Cardiac muscle cell (in vitro differentiated cells and primary cell): ENCODE measurements at places on chromosomes 7 and 10.

GRCh38 chr10:97684866-97685394 is 2.1 kb downstream of the AVPI1 start:
- no peaks in the 10 kb centered on the region for H3K27me3 ChIP-seq
- no peak overlapping the region for H3K27ac ChIP-seq
- DNase-seq = peak; percentile 25
- H3K36me3 ChIP-seq = no peaks in the 10 kb centered on the region

GRCh38 chr10:34814913-34815184 is 247 bp downstream of the PARD3 start:
- H3K4me3 ChIP-seq = peak overlapping the region; percentile 93
- DNase-seq = no peak
- no peaks in the 10 kb centered on the region for H3K36me3 ChIP-seq
- H3K4me1 ChIP-seq = peaks cover 21% of the 10 kb centered on the region
- no peaks in the 10 kb centered on the region for H3K27me3 ChIP-seq

DNA sequence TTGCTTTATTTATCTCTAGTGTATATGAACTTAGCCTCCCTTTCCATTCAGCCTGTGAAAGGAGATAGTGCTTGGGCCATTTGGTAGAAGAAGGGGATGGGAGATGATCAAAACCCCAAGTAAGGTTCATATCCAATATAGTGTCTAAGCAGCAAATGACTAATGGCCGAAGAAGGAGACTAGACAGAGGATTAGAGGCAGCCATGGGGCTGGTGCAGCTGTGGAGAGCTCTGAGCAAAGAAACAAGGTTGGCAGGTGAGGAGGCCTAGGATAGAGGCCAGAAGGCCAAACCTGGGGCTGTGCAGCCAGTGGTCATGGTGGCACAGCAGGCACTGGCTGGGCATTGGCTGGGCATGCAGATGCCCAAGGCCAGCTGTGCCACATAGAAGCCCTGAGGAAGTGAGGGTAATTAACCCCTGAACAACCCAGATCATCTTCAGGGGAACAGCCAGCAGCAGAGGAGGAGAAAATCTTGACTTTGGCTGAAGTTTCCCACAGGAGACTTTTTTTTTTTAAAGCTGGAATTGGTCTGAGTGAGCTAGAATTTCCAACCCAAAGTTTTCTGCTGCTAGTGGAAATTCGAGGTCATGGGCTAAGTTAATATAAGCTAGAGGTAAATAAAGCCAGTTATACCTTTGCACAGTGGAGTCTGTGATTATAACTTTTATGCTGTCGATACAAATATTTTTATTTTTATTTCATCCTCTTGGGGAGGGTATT is 10.3 kb upstream of the CPA1 start:
- no peak overlapping the region for H3K4me3 ChIP-seq
- H3K27ac ChIP-seq = peak overlapping the region; percentile 72
- DNase-seq = no peak
- no peaks in the 10 kb centered on the region for H3K27me3 ChIP-seq
- no peaks in the 10 kb centered on the region for H3K36me3 ChIP-seq
- peaks cover 36% of the 10 kb centered on the region for H3K4me1 ChIP-seq

DNA sequence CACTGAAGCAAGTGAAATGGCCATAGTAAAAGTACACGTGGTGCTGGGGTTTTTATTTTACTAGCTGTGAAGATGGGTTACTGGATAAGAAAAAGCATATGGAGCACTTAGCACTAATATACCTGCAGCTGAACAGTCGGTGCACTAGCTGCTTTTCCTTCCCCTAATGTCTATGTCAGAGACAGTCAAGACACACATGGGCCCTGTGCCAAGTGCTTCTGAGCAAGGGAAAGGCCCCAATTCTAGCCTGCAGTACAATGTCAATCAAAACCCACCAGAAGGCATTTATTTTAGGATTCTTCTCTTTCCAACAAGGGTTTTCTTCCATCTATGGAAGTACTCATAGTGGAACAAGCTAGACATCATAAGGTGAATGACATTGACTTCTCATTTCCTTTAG is 716.7 kb downstream of the CCSER2 start:
- no peaks in the 10 kb centered on the region for H3K27me3 ChIP-seq
- peak; percentile 12 for DNase-seq
- H3K27ac ChIP-seq = no peak overlapping the region
- no peak overlapping the region for H3K4me3 ChIP-seq
- no peaks in the 10 kb centered on the region for H3K36me3 ChIP-seq

GRCh38 chr7:25288556-25289307 is 60.4 kb upstream of the NPVF start:
- peak; percentile 14 for DNase-seq
- H3K27me3 ChIP-seq = no peaks in the 10 kb centered on the region
- no peak overlapping the region for H3K27ac ChIP-seq
- H3K4me1 ChIP-seq = no peaks in the 10 kb centered on the region

- H3K27ac ChIP-seq = no peak overlapping the region
- H3K4me1 ChIP-seq = peaks cover 12% of the 10 kb centered on the region
- H3K27me3 ChIP-seq = no peaks in the 10 kb centered on the region
- H3K4me3 ChIP-seq = no peak overlapping the region
- DNase-seq = peak; percentile 32
These were observed 152.1 kb upstream of the KMT2E start for GRCh38 chr7:104861729-104862390.

DNA sequence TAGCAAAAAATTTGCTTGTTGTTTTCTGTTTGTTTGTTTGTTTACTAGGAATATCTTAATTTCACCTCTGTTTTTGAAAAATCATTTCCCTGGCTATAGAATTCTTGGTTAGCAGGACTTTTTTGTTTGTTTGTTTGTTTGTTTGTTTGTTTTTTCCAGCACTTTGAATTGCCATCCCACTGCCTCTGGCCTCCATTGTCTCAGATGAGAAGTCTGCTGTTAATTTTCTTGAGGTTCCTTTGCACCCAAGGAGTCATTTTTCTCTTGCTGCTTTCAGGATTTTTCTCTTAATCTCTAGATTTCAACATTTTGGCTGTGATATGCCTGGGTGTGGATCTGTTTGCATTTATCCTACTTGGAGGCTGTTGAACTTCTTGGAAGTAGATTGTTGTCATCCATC is 105.7 kb downstream of the FOXL3 start:
- H3K4me1 ChIP-seq = no peaks in the 10 kb centered on the region
- no peaks in the 10 kb centered on the region for H3K36me3 ChIP-seq
- H3K4me3 ChIP-seq = no peak overlapping the region
- no peaks in the 10 kb centered on the region for H3K27me3 ChIP-seq
- DNase-seq = no peak

- no peak for DNase-seq
- H3K27ac ChIP-seq = no peak overlapping the region
- H3K4me1 ChIP-seq = no peaks in the 10 kb centered on the region
These were observed 2.2 kb upstream of the ATP6V0E2 start for GRCh38 chr7:149871576-149871975.

DNA sequence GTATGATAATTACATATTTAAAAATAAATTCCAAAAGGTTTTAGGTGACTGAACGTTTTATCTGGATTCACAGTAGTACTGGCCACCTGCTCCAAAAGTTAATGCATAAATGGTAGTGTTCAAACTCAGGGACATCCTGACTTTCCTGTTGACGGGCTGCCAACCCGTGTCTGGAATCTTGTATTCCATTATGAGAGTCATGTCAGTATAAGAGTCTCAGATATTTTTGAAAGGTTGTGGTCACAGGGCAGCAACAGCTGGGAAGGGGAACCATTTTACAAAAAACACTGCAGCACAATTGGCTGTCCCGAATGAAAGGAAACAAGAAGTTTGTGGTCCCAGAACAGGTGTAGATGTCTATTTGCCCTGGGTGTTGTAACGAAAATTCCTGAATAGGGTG is 2.8 kb downstream of the TDRD1 start:
- no peaks in the 10 kb centered on the region for H3K4me1 ChIP-seq
- no peak for DNase-seq
- no peak overlapping the region for H3K4me3 ChIP-seq

- DNase-seq = no peak
- H3K36me3 ChIP-seq = no peaks in the 10 kb centered on the region
- no peak overlapping the region for H3K27ac ChIP-seq
- peaks cover 5% of the 10 kb centered on the region for H3K4me1 ChIP-seq
These were observed 338.9 kb downstream of the GALNT17 start for GRCh38 chr7:71470830-71471229.

DNA sequence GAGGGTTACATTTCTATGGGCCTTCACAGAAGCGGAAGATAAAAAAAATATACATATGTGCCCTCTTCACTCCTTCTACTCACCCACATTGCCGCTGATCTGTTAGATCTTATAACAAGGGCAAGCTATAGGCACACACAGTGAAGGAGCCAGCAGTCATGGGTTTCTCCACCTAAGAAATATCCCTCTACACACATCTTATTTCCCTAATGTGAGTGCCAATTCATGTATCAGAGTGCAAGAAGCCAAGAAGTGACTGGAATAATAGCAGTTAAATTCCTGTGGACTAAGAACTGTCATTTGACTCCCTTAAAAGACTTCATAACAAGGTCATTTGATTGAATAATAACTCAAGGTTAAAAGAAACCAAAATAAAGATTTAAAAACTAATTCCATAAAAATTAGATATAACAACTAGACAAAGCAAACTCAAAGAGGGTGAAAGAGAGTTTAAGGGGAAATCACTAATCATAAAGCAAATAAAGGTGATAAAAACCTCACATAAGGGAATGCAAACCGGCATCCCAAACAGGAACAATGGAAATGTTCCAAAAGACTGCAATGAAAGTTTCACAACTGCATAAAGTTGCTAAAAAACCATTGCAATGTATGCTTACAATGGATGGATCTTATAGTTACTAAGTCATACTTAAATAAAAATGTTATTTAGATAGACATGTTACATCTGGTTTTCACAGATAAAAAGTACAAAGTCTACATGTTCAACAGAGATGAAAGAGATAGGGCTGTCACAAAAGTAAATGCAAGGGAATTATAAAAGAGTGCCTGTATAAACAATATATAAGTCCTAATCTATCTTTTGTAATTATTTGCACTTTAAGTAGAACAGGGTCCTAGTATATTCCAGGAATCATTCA is 42.8 kb downstream of the ARHGAP21 start:
- no peaks in the 10 kb centered on the region for H3K27me3 ChIP-seq
- H3K4me3 ChIP-seq = no peak overlapping the region
- peaks cover 5% of the 10 kb centered on the region for H3K4me1 ChIP-seq
- peak; percentile 59 for DNase-seq
- H3K27ac ChIP-seq = no peak overlapping the region

DNA sequence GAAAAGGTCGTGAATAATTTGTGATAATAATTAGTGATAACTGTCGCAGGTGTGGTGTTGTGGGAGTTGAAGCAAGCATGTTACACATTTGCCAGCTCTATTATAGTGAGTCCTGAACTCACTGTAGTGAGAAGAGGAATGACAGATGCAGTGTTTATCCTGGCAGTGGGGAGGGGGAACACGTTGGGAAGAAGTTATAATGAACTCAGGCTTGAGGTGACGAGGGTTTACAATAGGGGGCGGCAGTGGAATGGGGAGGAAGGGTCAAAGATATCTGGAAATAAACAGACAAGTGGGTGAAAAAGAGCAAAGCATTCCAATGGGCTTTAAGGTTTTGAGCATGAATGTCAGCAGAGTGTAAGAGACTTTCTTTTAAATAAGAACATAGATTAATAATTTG is 49.6 kb downstream of the ITPRID1 start:
- no peaks in the 10 kb centered on the region for H3K4me1 ChIP-seq
- H3K27ac ChIP-seq = no peak overlapping the region
- H3K4me3 ChIP-seq = no peak overlapping the region
- H3K27me3 ChIP-seq = no peaks in the 10 kb centered on the region

- no peaks in the 10 kb centered on the region for H3K27me3 ChIP-seq
- no peak overlapping the region for H3K4me3 ChIP-seq
- H3K4me1 ChIP-seq = peaks cover 17% of the 10 kb centered on the region
- no peak for DNase-seq
- no peak overlapping the region for H3K27ac ChIP-seq
These were observed 331.3 kb downstream of the PLXNA4 start for GRCh38 chr7:132244903-132245480.

- H3K27me3 ChIP-seq = no peaks in the 10 kb centered on the region
- H3K4me1 ChIP-seq = no peaks in the 10 kb centered on the region
- H3K4me3 ChIP-seq = no peak overlapping the region
- no peak overlapping the region for H3K27ac ChIP-seq
These were observed 160.7 kb downstream of the NXPH1 start for GRCh38 chr7:8594115-8594514.

DNA sequence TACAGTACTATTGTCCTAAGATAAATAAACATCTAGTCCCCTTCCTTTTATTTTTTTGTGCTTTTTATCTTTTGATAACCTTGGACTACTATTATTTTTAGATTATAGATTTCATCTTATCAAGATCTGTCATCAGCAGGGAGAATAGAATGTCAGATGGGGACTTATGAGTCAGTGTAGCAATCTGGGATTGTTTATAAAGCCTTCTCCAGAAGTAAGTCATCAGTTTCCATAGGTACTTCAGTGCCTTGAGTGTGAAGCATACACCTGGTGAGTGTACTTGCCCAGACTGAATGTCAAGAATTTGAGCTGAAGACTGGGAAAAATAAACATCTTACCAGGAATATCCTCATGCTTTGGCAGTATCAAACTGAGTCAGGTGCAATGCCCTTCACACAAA is 2.1 kb downstream of the CASD1 start:
- H3K27ac ChIP-seq = peak overlapping the region; percentile 98
- DNase-seq = no peak
- no peaks in the 10 kb centered on the region for H3K27me3 ChIP-seq
- H3K36me3 ChIP-seq = no peaks in the 10 kb centered on the region

GRCh38 chr7:151290355-151290760 is 41.9 kb upstream of the SMARCD3 start:
- no peaks in the 10 kb centered on the region for H3K4me1 ChIP-seq
- H3K4me3 ChIP-seq = no peak overlapping the region
- H3K27ac ChIP-seq = no peak overlapping the region

DNA sequence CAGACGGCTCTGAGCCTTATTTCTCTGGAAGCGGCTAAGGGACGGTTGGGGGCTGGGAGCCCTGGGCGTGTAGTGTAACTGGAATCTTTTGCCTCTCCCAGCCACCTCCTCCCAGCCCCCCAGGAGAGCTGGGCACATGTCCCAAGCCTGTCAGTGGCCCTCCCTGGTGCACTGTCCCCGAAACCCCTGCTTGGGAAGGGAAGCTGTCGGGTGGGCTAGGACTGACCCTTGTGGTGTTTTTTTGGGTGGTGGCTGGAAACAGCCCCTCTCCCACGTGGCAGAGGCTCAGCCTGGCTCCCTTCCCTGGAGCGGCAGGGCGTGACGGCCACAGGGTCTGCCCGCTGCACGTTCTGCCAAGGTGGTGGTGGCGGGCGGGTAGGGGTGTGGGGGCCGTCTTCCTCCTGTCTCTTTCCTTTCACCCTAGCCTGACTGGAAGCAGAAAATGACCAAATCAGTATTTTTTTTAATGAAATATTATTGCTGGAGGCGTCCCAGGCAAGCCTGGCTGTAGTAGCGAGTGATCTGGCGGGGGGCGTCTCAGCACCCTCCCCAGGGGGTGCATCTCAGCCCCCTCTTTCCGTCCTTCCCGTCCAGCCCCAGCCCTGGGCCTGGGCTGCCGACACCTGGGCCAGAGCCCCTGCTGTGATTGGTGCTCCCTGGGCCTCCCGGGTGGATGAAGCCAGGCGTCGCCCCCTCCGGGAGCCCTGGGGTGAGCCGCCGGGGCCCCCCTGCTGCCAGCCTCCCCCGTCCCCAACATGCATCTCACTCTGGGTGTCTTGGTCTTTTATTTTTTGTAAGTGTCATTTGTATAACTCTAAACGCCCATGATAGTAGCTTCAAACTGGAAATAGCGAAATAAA is 175.5 kb downstream of the RNF216 start:
- no peaks in the 10 kb centered on the region for H3K27me3 ChIP-seq
- peak overlapping the region; percentile 51 for H3K27ac ChIP-seq
- no peak overlapping the region for H3K4me3 ChIP-seq
- peaks cover 18% of the 10 kb centered on the region for H3K36me3 ChIP-seq
- H3K4me1 ChIP-seq = no peaks in the 10 kb centered on the region

GRCh38 chr10:62690703-62691102 is 113.8 kb upstream of the ADO start:
- DNase-seq = no peak
- no peak overlapping the region for H3K27ac ChIP-seq
- H3K4me3 ChIP-seq = no peak overlapping the region
- H3K27me3 ChIP-seq = no peaks in the 10 kb centered on the region
- no peaks in the 10 kb centered on the region for H3K36me3 ChIP-seq
- H3K4me1 ChIP-seq = no peaks in the 10 kb centered on the region
